ENCODE measurements at places on chromosomes 1 and 21.

DNA sequence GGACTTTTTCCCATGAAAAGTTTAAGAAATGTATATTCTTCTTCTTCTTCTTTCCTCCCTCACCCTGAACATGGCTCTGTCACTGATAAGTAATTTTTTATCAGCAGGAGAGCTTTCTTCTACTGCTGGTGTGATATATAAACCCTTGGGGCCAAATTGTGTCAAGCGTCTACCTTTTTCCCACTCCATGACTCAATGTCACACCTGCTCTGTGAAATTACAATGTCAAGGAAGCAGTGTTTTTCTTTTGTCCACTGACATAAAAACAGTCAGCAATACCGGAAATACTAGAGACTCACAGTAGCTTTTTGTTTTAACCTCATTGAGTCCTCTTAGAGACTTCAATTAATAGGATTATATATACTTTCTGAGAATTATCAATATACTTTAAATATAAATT is 416.2 kb upstream of the ADGRL4 start:
- DNase-seq = no peak

- no peak for DNase-seq
Measured at GRCh38 chr21:33332143-33332542, 7.4 kb downstream of the IFNAR1 start.

DNA sequence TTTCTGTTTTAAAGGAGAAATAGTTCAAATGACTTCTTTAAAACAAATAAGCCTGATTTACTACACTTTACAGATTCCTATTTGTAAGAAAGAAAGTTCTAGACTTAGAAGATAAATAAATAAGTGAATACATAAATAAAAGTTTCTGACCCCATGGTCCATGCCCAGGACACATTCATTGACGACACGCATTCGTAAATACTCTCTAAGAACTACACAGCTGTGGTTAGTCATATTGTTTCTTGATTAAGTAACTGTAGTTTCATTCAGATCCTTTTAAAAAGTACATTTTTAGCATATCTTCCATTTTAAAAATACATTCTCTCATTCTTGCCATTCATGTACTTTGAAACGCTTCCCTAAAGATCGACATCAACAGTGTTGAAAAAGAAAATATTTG is 497.4 kb downstream of the SETD4 start:
- no peak for DNase-seq

DNA sequence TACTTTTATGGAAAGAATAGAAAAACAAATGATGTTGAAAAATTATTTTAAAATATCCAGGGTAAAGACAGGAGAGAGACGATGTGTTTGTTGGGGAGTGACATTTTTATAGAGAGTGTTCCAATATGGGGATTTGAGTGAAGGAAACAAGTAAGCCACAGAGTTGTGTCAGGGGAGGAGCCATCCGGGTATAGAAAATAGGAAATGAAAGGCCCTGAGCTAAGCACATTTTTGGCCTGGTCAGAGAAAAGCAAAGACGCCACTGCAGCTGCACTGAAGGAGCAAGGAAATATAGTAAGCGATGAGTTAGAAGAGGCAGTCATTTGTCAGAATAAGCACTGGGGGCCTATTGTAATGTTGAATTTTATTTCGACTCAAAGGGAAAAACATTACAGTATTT is 107.3 kb upstream of the ADGRL4 start:
- no peak for DNase-seq

- no peak for DNase-seq
Measured at GRCh38 chr1:247294282-247294681, 37.4 kb downstream of the ZNF496 start.

DNA sequence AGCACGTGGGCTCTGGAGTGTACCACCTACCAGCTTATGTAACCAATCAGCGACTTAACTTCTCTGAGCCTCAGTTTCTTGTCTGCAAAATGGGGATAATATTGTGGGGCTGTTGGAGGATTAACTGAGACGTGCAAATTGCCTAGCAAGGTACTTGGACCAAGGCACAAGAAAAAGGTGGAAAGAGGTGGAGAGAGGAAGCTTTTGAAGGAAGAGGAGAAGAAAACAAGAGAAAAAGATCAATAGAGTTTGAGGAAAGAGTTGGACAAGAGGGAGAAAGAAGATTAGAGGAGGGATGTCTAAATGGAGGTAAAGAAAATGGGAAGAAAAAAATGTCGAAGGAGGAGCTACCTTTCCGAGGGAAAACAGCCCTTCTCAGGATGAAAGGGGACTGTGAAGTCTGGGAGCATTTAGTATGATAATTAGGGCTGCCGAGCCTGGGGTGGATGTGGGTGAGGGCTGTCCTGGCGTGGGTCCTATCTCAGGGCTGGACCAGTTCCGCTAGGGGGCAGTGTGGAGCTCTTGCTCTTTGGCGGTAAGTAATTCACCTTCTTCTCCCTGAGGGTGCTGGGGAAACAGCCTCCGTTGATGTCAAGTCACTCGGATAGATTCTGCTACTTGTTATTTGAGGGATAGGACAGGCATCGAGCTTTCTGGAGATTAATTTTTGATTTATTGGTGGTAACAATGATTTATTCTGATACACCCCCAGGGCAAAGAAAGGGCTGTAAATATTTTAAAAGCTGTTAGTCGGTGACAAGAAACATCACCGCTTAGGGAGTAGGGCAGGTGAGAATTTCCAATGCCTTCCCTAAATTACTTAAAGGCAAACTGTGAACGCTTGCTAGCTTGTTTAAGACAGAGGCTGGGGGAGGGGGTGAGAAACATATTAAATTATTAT is 79.0 kb upstream of the NFASC start:
- peak; percentile 60 for DNase-seq

DNA sequence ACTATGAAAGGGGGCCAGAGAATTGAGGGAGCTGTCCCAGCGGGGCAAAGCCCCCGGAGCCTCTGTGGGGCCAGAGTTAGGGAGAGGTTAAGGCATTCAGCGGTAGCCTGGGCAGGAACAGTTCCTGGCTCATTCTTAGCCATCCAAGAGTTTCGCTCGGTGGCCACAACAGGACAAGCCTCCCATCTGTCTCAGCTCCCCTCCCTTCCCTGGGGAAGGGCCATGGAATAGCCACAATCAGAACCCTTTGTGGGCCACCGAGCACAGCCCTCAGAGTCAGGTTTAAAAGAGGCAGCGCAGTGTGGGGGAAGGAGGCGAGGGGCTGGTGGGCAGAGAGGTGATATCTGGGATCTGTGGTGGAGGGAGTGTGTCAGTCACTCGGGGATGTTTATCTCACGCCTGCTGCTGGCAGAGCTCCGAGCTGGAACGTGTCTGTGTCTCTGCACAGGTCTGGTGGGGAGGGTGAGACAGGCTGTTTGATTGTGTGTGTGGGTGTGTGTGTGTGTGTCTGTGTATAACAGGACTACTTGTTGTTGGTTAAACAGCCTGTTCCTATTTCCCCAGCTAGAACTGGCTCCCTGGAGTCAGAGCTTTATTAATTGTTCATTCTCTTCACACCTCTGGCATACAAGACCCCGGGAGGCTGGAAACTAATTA is 49.6 kb upstream of the GOLT1A start:
- DNase-seq = no peak

DNA sequence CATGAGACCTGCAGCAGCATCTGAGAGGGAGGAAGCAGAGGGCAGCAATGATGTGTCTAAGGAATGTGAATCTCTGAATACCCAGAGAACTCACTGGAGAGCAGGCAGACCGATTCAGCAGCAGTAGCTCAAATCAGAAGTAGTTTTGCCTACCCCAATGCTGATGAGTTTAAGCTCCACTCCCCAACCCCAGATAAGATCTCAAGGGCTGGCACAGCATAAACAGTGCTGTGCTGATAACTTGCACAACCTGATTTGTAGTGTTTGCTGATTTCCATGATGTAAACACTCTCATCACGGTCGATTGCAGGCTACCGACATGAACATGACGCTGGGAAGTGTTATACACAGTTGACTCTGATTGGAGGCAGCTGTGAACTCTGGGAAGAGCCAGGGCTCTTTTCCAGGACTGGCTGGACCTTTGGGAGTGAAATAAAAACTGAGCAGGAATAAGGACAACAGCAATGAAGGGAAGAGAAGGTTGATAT is 11.2 kb upstream of the HMGCS2 start:
- no peak for DNase-seq

DNA sequence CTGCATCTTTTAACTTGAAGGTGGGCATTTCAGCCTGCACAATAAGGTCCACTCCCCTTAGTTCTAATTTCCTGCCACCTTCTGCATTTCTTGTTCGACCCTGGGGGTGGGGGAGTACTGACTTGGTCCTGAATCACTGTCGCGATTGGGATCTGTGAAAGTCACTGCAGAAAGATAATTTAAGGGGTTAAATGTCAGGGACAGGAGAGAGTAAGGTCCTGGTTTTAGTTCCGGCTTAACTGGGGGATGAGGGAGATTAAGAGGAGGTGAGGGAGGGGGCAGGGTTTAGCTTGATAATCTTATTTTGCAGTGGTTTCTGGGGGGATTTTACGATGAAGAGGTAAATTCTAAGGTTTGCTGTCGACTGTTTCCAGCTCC is 128.1 kb downstream of the MRPS6 start:
- DNase-seq = no peak

GRCh38 chr1:70754701-70755100 is 292.9 kb downstream of the PTGER3 start:
- no peak for DNase-seq

GRCh38 chr1:226436855-226437491 is 29.1 kb upstream of the PARP1 start:
- no peak for DNase-seq

DNA sequence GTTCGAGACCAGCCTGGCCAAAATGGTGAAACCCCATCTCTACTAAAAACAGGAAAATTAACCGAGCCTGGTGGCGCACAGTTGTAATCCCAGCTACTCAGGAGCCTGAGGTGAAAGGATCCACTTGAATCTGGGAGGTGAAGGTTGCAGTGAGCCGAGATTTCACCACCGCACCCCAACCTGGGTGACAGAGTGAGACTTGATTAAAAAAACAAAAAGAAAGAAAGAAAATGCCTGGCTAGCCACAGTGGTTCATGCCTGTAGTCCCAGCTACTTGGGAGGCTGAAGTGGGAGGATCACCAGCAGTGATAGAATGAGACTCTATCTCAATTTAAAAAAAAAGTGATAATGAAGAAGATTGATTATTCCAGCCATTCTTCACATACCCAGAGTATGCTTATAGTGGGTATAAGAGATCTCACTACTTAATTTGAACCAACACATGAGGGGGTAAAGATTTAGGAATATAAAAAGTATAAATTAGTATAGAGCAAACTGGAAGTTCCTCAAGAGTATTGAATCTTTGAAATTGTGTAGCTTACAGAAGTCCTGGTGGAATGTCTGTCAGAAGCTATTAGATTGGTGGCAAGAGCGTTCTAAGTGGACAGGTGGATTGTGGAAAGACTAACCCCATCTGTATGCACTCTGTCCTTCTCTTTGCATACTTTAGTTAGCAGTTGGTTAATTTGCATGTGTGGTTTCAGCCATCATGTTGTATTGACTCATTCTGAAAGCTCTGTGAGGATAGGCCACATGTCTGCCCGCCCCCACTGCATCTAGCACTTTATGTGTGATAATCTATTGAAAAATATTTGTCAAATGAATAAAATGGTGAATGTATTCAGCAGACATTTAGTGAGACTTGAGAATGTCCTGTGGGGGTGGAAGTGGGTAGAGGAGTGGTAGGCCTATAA is 25.0 kb downstream of the RLF start:
- DNase-seq = peak; percentile 38

DNA sequence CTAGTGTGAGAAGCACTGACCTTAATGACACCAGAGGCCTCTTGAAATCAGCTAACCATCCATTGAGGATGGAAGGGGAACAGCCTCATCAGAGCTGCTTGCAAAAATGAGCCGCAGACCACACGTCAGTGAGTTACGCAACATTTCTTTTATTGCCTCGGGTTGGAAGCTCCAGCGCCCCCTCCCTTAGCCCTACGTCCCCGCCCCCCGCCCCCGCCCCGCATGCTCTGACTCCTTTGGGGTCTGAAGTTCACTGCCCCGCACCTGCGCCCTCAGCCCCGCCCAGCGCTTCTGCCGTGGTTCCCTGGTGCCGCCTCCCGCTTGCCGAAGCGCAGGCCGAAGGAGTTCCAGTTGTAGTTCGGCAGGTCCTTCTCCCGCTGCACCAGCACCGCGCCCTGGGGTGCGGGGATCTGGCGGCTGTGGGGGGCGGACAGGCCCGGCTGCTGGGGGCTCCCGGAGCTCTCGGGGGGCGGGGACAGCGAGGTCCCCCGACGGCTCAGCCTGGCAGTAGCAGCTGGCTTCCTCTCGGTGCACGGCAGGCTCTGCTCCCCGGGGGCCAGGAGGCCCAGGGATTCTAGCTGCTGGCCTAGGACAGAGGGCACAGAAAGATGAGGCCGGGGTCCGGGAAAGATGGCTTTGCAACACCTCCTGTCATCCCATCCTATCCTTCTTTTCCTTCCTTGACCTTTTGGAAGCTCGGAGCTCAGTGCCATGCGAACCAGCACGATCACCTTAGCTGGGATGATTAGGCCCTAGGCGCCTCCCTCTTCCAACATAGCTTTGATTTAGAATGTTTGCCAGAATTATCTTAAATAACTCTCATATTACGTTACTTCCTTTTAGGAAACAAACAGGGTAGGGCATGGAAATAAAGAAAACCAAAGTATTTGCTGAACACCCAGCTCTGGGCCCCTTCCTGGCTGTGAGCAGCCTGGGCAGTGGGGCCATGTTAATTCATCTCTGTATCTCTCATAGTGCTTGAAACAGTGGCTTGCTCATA is 5.8 kb downstream of the KISS1 start:
- no peak for DNase-seq

DNA sequence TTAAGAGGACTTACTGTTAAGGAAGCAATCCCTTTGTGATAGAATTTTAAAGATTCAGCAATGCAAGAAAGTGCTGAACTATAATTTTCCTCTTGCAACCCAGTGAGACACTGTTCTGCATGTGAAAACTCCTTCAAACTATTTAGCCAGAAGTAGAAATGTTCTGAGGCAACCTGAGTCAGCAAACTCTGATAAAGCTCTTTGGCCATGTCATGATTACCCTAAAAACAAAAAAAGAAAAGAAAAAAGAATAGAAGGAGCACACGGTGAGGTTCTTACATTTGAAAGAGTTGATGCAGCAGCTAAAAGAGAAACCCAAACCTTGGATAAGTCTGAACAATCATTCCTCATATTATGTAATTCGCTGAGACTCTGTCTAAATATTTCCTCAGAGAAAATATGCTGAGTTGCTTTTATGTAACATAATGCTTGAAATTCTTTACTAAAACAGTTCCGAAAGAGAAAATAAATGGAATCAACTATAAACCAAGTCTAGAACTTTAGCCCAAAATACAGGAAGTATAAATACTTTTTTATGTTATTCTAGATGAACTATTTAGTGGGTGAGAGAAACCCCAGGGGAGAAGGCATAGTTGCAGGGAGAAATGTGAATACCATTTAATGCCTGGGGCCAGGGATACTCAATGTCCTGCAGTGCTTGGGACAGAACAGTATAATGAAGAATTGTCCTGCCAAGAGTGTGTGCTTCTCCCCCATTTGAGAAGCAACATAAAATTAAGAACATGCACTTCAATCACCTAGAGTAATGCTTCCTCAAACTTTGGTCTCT is 60.0 kb downstream of the INTS7 start:
- DNase-seq = no peak

- no peak for DNase-seq
Measured at GRCh38 chr1:229452956-229453801, 19.3 kb upstream of the ACTA1 start.

GRCh38 chr1:28450561-28450960 is 55.3 kb upstream of the RCC1 start:
- no peak for DNase-seq
